ENCODE measurements at places on chromosomes 4 and X. TPM values are rescaled to one million over a fixed set of nuclear protein-coding genes. Genes with fewer than 3 reads are reported as not detected.

Gene MAMLD1
- total RNA-seq = 3.2 TPM

Gene MTHFD2L
- 11.3 TPM for total RNA-seq

Gene TMPRSS11D
- total RNA-seq = not detected

Gene AFAP1
- 42.6 TPM for total RNA-seq

Gene NAA11
- total RNA-seq = not detected

Gene CXCR3
- total RNA-seq = not detected

- H3K27me3 ChIP-seq = no peaks in the 10 kb centered on the region
Observed at GRCh38 chr4:174438711-174439110, 83.6 kb downstream of the HPGD start.

DNA sequence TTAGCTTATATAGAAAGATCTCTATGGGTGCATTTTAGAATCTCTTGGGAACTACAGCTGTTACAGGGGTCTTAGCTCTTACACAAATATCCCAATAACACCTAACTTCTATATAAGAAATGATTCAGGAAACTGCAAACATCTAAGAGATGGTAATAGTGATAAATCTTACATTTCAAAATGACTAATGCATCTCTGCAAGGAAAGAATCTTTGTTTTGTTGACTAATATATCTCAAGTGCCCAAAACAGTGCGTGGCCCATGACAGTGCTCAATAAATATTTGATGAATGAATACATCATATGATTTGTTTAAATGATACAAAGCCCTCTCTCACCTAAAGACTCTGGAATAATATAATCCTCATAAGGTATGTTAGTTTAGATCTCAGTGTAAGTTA is 47.5 kb downstream of the CENPE start:
- DNase-seq = no peak
- H3K36me3 ChIP-seq = peaks cover 60% of the 10 kb centered on the region
- no peak overlapping the region for H3K4me3 ChIP-seq
- no peaks in the 10 kb centered on the region for H3K4me1 ChIP-seq
- no peaks in the 10 kb centered on the region for H3K27me3 ChIP-seq
- H3K27ac ChIP-seq = no peak overlapping the region

- H3K36me3 ChIP-seq = no peaks in the 10 kb centered on the region
- DNase-seq = no peak
- no peaks in the 10 kb centered on the region for H3K27me3 ChIP-seq
- H3K27ac ChIP-seq = no peak overlapping the region
- no peak overlapping the region for H3K4me3 ChIP-seq
Observed at GRCh38 chr4:109032671-109033070, 269.8 kb downstream of the COL25A1 start.

- no peaks in the 10 kb centered on the region for H3K27me3 ChIP-seq
- H3K36me3 ChIP-seq = no peaks in the 10 kb centered on the region
Observed at GRCh38 chrX:120334603-120335002, 23.3 kb upstream of the TMEM255A start.

- H3K4me1 ChIP-seq = no peaks in the 10 kb centered on the region
- DNase-seq = no peak
- H3K27ac ChIP-seq = no peak overlapping the region
- no peak overlapping the region for H3K4me3 ChIP-seq
Observed at GRCh38 chr4:141763374-141763773, 127.0 kb downstream of the IL15 start.

GRCh38 chr4:104919406-104919805 is 227.3 kb upstream of the TET2 start:
- H3K27me3 ChIP-seq = no peaks in the 10 kb centered on the region
- no peaks in the 10 kb centered on the region for H3K36me3 ChIP-seq
- H3K4me1 ChIP-seq = no peaks in the 10 kb centered on the region
- H3K4me3 ChIP-seq = no peak overlapping the region
- no peak for DNase-seq
- no peak overlapping the region for H3K27ac ChIP-seq

DNA sequence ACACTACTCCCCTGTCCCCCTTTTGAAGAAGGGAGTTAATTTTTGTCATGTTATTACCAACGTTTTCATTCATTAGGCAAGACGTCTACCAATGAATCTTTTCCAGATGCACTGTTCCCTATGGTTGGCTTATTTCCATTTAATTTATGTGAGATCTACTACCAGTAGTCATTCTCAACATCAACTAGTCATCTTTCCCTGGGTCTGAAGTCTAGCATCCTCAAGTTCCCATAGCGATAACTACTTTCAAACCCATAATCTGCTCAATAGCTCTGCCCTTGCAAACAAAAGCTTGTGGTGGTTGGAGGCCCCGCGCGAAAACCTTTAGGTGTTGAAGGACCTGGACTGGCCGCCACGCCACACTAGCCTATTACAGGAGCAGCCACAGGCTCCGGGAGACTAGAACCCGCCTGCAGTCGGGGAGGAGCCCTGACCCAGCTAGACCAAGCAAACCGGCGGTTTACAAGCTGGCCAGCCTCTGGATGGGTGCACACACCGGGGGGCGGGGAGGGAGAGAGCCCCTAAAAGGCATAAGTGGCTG is 746 bp downstream of the PPAT start:
- no peaks in the 10 kb centered on the region for H3K27me3 ChIP-seq
- no peaks in the 10 kb centered on the region for H3K36me3 ChIP-seq
- H3K4me1 ChIP-seq = peaks cover 3% of the 10 kb centered on the region
- H3K4me3 ChIP-seq = peak overlapping the region; percentile 82

DNA sequence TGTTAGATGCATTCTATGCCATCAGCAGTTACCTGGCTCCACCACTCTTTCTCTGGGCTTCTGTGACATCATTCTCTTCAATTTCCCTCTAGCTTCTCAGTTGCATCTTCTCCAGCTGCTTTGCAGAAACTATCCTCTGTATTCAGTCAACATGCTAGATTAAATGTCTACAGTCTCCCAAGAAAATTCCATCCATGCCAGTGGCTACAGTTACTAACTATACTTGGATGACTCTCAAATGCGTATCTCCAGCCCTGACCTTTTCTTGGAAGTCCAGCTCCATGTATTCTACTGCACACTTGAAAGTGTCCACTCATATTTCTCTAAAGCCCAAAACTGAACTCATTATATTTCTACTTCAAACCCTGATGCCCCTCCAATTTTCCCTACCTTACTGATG is 232.3 kb upstream of the TENM3 start:
- H3K4me1 ChIP-seq = no peaks in the 10 kb centered on the region
- no peak overlapping the region for H3K4me3 ChIP-seq
- no peak for DNase-seq
- H3K27ac ChIP-seq = no peak overlapping the region
- peaks cover 6% of the 10 kb centered on the region for H3K27me3 ChIP-seq

- H3K4me1 ChIP-seq = peaks cover 7% of the 10 kb centered on the region
- no peaks in the 10 kb centered on the region for H3K27me3 ChIP-seq
- no peak overlapping the region for H3K4me3 ChIP-seq
- peak; percentile 46 for DNase-seq
- H3K36me3 ChIP-seq = no peaks in the 10 kb centered on the region
- H3K27ac ChIP-seq = no peak overlapping the region
Observed at GRCh38 chr4:123661080-123661737, 264.6 kb downstream of the SPRY1 start.

DNA sequence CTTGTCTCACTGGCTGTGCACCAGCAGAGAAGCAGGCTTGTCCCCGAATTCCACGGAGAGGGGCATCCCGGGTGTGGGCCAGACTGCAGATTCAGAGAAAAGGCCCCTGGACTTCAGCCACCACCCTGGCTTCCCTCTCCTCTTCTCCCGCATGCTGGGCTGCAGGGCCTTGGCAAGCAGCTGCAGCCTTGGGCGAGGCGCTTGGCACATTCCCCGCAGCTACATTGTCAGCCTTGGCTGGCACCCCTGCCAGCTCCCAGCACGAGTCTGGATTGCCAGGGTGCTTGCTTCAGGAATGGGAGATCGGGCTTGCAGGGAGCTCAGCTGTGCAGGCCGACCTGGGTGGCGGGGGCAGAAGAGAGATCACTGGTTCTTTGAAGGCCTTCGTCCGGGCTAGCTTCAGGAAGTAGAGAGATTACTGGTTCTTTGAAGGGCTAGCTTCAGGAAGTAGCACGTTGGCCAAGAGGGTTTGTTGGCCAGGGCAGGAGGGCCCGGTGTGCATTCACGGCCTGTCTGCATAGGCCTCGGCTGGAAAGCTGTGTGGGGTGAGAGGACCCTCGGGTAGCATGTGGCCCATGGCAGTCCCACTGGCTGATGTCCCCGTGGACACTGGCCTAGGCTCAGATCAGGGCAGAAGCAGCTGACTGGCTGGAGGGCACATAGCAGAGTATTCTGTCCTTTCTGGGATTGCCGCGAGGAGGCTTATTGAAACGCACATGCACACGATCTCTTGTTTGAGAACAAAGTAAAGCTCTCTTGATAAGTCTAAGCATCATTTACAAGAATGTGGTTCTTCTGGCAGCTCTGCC is 2.7 kb downstream of the ABCD1 start:
- no peak overlapping the region for H3K4me3 ChIP-seq
- H3K27ac ChIP-seq = peak overlapping the region; percentile 16
- no peak for DNase-seq
- H3K27me3 ChIP-seq = no peaks in the 10 kb centered on the region
- peaks cover 8% of the 10 kb centered on the region for H3K4me1 ChIP-seq

DNA sequence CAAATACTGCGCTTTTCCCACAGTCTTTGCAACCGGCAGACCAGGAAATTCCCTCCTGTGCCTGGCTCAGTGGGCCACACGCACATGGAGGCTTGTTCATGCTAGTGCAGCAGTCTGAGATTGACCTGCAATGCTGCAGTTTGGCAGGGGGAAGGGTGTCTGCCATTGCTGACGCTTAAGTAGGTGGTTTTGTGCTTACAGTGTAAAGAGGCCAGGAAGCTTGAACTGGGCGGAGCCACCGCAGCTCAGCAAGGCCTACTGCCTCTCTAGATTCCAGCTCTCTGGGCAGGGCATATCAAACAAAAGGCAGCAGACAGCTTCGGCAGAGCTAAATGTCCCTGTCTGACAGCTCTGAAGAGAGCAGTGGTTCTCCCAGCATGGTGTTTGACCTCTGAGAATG is 390.5 kb upstream of the TECRL start:
- H3K27ac ChIP-seq = no peak overlapping the region
- H3K4me3 ChIP-seq = no peak overlapping the region
- H3K4me1 ChIP-seq = no peaks in the 10 kb centered on the region
- no peak for DNase-seq

- peak; percentile 85 for DNase-seq
- H3K27me3 ChIP-seq = no peaks in the 10 kb centered on the region
- no peak overlapping the region for H3K4me3 ChIP-seq
- H3K27ac ChIP-seq = no peak overlapping the region
- H3K4me1 ChIP-seq = peaks cover 36% of the 10 kb centered on the region
- H3K36me3 ChIP-seq = no peaks in the 10 kb centered on the region
Observed at GRCh38 chr4:114783215-114783595, 184.6 kb downstream of the UGT8 start.

DNA sequence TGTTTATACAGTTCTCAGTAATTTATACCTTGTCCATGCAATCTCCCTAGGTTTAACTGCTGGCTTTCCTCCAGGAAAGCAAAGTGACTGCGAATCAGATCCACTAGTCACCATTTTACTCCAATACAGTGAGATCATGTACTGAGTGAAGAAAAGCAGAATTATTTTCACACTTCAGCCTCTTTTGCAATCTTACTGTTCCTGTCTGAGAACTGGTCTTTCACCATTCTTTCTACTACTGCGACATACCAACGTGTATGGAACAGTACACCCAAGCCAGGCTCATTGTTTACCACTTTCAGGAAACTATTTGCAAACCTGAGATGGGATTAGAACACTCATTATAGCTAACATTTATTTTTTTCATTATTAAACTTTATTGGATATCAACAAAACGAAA is 8.0 kb upstream of the MSL3 start:
- DNase-seq = no peak
- no peak overlapping the region for H3K27ac ChIP-seq
- H3K27me3 ChIP-seq = peaks cover 64% of the 10 kb centered on the region
- no peak overlapping the region for H3K4me3 ChIP-seq
- H3K36me3 ChIP-seq = no peaks in the 10 kb centered on the region

GRCh38 chr4:28709891-28710290 is 1849.2 kb downstream of the STIM2 start:
- no peaks in the 10 kb centered on the region for H3K27me3 ChIP-seq
- H3K4me3 ChIP-seq = no peak overlapping the region
- H3K27ac ChIP-seq = no peak overlapping the region
- DNase-seq = no peak

- H3K4me1 ChIP-seq = no peaks in the 10 kb centered on the region
- H3K27ac ChIP-seq = no peak overlapping the region
- no peaks in the 10 kb centered on the region for H3K27me3 ChIP-seq
Observed at GRCh38 chr4:126404549-126404948, 1089.8 kb downstream of the FAT4 start.

DNA sequence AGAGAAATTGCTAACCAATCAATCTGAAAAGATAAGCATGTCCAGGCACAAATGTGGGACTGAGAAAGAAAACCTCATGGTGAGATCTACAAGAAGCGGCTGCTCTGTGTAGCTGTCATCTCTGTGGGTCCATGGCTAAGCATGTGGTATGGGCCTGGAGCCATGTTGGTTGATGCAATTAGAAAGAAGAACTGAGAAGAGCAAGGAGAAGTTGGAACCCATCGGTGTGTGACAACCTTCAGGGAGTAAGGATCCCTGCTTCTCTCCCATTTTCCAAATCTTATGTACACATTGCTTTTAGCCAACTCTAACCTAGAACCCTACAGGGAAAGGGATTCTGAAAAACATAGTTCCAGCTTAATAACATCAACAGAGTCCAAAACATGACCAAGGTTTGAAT is 890.2 kb downstream of the FSTL5 start:
- H3K4me1 ChIP-seq = no peaks in the 10 kb centered on the region
- DNase-seq = no peak
- H3K36me3 ChIP-seq = no peaks in the 10 kb centered on the region

DNA sequence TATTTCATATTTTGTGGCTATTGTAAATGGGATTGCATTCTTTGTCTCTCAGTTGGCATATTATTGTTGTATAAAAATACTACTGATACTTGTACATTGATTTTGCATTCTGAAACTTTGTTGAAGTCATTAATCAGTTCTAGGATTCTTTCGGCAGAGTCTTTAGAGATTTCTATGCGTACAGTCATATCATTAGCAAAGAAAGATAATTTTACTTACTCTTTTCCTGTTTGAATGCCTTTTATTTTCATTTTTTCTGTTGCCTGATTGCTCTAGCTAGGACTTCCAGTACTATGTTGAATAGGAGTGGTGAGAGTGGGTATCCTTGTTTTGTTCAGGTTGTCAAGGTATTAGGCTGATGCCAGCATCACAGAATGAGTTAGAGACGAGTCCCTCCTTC is 722.0 kb upstream of the PCDH10 start:
- DNase-seq = no peak
- H3K27ac ChIP-seq = no peak overlapping the region
- no peak overlapping the region for H3K4me3 ChIP-seq
- no peaks in the 10 kb centered on the region for H3K27me3 ChIP-seq
- H3K4me1 ChIP-seq = no peaks in the 10 kb centered on the region
- no peaks in the 10 kb centered on the region for H3K36me3 ChIP-seq

DNA sequence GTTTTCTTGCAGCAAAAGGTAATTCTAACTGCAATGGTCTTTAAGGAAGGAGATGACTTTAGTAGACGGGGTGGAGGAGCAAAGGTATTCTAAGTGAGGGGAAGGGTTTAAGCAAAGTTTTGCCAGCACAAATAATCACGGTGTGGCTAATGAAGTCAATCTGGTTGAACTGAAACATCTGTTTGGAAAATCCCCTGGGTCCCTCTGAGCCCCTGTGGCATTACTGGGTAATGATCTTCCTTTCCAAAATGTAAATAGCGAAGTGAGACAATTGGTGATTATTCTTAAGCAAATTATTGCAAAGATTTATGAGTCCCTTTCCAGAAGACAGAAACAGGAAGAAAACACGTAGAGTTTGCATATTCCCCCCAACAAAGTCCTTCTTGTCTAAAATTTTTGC is 47.2 kb downstream of the FGFBP1 start:
- peaks cover 32% of the 10 kb centered on the region for H3K4me1 ChIP-seq
- peak overlapping the region; percentile 45 for H3K27ac ChIP-seq
- H3K27me3 ChIP-seq = no peaks in the 10 kb centered on the region
- DNase-seq = peak; percentile 77
- no peak overlapping the region for H3K4me3 ChIP-seq
- H3K36me3 ChIP-seq = no peaks in the 10 kb centered on the region

All from A673 (cell line).